Daoy (cell line): ENCODE measurements at places on chromosomes 3 and 15. TPM values are rescaled to one million over a fixed set of nuclear protein-coding genes. Genes with fewer than 3 reads are reported as not detected.

SCG3 gene
- total RNA-seq, result 0.86 and 2.4 TPM in 2 replicates

CCR1 gene
- total RNA-seq, result not detected in 2 replicates

CNTN3 gene
- 0.09 and 0.34 TPM in 2 replicates for total RNA-seq

CHRNA5 gene
- total RNA-seq, result 25.0 and 35.1 TPM in 2 replicates

ZNF717 gene
- total RNA-seq, result 4.3 and 5.0 TPM in 2 replicates

CP gene
- total RNA-seq, result not detected in 2 replicates

POLQ gene
- 9.5 and 13.2 TPM in 2 replicates for total RNA-seq

LRRIQ4 gene
- not detected in 2 replicates for total RNA-seq

CD200 gene
- total RNA-seq, result 0.06 TPM in 1 of 2 replicates, not detected in the other

GORASP1 gene
- 20.0 and 21.7 TPM in 2 replicates for total RNA-seq

IQCF6 gene
- total RNA-seq, result not detected in 2 replicates
